ENCODE measurements at places on chromosomes 6 and 20.

GRCh38 chr20:43188234-43188653 is 1.5 kb downstream of the PTPRT start:
- DNase-seq, result no peak

- DNase-seq, result no peak
These were observed 41.9 kb downstream of the PCNA start for GRCh38 chr20:5077761-5078387.

DNA sequence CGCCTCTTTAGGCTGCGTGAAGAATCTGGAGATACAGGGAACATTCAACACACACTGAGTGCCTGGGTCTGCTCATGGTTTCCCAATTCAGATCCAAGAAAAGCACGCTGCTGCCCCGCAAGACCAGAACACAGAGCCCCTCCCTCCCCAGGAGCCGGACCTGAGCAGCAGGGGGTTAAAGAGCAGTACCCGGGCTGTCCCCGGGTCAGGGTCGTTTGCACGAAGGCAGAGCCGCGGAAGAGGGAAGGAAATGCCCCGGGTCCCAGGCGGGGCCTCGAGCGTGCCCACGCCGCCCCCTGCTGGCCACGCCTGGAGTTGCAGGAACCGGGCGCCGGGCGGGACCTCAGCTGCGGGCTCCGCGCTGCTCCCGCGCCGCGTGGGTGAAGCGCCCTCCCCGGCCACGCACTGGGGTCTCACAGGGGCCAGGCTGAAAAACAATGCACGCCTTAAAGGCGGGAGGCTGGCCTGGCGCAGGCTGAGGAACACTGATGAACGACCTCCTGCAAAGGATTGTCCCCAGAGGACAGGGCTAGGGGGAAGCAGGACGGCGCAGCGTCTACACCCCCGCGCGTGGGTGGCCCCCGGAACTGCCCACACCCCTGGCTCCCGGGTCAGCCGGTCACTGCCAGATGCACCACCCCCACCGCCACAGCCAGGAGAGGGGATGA is 48.9 kb downstream of the ANKRD60 start:
- peak; percentile 24 for DNase-seq

DNA sequence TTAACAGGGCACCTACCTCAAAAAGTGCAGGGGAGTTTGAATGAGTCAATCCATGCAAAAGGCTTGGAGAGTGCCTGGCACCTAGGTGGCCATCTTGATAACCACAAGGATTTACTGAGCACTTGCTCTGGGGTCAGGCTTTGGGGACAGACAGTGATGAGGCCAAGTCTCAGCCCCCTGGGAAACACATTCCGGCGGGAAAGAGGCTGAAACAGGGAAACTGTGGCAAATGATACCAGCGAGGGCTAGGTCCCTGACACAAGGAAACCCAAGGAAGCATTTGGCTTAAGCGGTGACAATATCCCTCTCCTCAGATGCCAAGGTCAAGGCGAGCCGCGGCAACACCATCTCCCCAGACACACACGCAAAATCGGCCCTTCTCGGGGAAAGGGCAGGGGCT is 527 bp upstream of the DOK5 start:
- DNase-seq, result no peak

DNA sequence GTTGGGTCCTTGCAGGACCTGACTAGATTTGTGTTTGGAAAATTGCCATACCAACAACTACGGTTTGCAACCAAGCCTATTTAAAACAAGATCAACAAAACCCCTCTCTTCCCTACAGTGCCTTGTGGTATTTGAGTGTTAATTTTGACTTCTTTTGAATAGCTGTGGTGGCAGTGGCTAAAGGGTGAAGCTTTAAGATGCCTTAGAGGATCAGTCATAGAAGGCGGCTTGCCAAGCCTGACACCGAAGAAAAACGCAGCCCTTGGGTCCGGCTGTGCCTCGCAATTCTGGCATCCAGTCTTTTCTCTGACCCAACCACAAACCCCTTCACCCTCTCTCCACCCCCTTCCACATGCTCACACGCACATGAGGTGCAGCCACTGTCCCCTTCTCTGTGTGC is 32.6 kb downstream of the BMP6 start:
- DNase-seq, result no peak

- no peak for DNase-seq
These were observed 90.5 kb upstream of the SNX9 start for GRCh38 chr6:157732416-157733161.

DNA sequence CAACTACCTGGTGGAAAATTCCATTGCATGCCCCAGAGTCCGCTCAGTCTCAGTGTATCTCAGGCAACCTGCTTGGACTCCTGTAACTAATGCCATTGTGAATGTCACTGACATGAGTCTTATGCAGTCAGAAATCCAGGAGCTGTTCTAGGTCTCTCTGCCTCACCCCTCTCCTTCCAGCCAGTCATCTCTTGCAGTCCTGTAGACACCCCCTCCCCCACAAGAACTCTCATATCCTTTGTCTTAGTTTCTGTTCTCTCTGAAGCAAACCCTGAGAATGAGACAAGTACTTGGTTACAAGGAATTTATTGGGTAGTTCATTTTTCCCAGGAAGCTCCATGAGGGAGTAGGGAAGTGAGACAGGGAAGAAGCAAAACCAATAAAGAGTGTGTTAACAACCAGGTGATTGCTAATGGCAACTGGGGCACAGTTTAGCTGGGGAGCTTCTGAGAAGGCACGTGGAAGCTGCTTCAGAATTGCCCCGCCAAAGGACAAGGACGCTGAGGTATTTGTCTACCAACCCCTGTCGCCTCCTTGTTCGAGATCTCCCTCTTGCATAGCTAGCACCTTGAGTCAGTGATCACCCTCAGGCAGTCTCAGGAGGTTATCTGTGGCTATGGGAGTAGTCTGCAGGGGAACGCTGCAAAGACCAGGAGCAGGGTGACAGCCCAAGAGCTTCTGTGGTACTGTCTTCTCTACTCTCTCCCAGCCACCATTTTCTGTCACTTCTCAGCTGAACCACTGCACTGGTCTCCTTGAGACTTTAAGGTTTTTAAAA is 911.4 kb upstream of the FLRT3 start:
- DNase-seq, result no peak

GRCh38 chr20:49306903-49307620 is 29.2 kb upstream of the ZNFX1 start:
- DNase-seq, result no peak

DNA sequence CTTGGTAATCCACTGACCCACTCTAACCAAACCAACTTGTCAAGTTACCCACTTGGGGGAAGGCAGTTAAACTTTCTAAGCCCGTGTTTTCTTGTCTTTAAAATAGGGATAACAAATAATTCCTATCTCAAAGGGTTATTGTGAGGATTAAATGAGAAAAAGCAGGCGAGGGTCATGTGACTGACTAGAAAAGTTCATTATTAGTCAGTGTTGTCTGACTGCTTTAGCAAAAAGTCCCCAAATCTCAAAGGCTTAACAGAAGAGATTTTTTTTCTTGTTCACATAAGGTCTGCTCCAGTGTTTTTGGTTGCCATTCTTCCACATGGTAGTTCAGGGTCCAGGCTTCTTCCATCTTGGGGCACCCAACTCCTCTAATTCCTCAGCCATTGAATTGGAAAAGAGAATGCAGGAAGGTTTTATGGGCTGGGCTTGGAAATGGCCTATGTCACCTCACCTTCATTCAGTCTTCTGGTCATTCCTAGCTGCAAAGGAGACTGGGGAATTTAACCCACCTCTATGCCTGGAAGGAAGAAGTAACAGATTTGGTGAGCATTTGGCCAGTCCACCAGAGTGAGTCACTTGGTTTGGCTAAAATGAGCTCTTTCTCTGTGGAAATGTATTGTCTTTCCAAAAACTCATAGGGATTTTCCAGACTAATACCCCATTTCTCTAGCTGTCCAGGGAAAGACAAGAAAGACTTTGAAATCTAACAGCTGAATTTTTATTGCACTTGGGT is 77.0 kb downstream of the CAP2 start:
- no peak for DNase-seq

DNA sequence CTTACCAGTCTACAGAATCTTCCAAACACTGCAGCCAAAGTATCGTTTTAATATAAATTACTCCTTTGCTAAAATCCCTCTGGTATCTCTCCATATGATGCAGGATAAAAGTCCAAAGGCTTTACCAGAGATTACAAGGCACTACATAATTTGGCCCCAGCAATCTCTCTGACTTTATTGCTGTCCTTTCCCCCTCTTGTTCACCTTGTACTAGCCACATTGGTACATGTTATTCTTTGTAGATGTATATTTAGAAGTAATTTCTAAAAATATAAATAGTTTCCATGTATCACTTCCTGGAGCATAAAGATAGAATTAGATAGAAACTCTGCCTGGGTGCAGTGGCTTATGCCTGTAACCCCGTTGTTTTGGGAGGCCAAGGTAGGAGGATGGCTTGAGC is 28.7 kb upstream of the FAM83B start:
- no peak for DNase-seq

- DNase-seq, result no peak
These were observed 13.3 kb downstream of the FRK start for GRCh38 chr6:116047173-116047933.

DNA sequence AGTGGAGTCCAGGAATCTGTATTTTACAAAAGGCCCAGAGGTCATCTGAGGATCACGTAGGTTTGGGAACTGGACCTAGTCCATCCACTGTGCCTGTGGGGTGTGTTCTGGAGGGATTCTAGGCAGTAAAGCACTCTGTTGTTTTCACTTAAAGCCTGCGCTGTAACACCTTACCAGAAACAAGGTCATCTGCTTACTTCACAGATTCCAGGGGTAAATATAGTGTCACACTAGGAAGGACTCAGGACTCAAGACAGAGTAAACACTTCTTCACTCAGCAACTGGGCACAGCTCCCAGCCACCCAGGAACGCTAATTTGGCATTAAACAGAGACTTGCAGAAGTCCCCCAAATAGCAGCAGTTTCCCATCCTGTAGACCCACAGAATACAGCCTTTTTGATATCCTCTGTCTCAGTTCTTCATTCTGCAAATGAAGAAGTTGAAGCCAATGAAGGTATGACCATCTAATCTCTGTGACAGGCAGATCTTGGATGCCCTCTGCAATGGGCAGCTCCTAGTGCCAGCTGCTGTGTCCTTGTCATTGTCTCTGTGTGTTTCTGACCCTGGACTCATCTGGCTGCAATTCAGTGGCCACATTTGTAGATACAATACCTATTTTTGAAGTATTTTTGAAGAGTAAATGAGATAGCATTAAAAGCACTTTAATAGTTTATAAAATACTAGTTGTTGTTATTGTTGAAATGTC is 129.1 kb downstream of the SLC24A3 start:
- DNase-seq, result no peak

- no peak for DNase-seq
These were observed 243.5 kb downstream of the FRK start for GRCh38 chr6:115817161-115817560.

- DNase-seq, result no peak
These were observed 338.3 kb upstream of the KCNQ5 start for GRCh38 chr6:72283571-72283970.

DNA sequence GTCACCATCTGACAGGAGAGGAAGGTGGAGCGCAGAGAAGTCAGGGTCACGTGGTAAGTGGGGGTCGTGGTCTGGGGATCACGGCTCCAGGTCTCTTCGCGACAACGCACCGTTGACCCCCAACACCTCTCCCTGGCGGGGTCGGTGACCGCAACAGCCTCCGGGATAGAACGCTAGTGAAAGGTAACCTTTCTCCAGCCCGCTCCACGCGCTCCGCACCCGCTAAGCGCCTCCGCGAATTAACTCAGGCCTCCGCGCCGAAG is 600 bp upstream of the SYNJ2 start:
- DNase-seq, result no peak

- no peak for DNase-seq
These were observed 3.6 kb downstream of the KIAA1755 start for GRCh38 chr20:38256966-38257365.

DNA sequence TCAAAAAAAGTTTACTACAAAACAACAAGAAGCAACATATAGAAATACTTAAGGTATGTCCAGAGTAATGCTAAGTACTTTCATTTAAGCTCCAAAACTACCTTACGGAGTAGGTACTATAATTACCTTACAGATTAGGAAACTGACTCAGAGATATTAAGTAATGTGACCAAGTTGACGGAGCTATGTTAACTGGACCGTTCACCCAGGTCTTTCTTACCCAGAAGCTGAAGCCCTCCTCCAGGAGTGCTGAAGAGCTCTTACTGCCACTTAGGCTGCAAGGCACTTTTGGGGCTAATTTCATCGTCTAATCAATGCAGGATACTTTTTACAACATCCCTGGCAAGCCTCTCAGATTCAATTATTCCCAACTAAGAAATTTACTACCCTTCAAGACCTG is 123.7 kb downstream of the CHD6 start:
- no peak for DNase-seq

- no peak for DNase-seq
These were observed 16.5 kb downstream of the MDFI start for GRCh38 chr6:41654698-41655151.

- no peak for DNase-seq
These were observed 18.7 kb downstream of the HCK start for GRCh38 chr20:32070690-32071213.

- peak; percentile 34 for DNase-seq
These were observed 23.7 kb downstream of the PEX7 start for GRCh38 chr6:136846046-136846445.

- no peak for DNase-seq
These were observed 4.5 kb downstream of the SOX12 start for GRCh38 chr20:329851-330232.

- no peak for DNase-seq
These were observed 141.4 kb downstream of the CD83 start for GRCh38 chr6:14258695-14259593.

DNA sequence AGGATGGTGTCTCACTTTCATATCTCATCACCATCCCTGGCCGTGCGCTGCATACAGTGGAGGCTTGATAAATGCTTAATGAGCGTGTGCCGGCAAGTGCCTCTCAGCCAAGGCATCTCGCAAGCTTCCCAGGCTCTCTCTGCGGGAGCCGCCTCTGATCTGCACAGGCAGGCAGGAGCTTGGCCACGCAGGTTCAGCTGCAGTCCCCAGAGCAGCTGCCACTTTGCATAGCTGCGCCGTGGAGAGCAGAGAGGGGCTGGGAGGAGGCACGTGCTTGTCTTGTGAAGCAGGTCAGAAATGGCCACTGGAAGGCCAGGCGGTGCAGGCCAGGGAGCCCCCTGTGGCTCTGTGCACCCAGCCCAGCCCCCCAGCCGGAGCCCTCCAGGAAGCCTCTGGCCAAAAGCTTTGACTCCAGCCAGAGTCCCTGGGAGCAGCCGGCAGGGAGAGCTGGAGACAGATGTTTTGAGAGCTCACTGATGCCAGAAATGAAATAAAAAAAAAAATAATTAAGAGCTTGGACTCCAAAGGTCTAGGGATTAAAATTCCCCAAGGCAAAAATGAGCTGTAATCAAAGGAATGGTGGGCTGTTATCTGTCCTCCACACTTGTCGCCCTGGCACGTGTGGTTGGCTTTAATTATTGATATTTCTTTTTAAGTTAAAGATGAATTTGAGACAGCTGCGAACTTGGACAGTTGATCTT is 377.0 kb downstream of the CDH4 start:
- DNase-seq, result no peak

GRCh38 chr20:47775841-47776240 is 9.4 kb downstream of the SULF2 start:
- DNase-seq, result no peak

- DNase-seq, result no peak
These were observed 666 bp downstream of the TPD52L1 start for GRCh38 chr6:125154118-125154760.
